ENCODE measurements at places on chromosomes 11 and 22. TPM values are rescaled to one million over a fixed set of nuclear protein-coding genes. Genes with fewer than 3 reads are reported as not detected.

DNA sequence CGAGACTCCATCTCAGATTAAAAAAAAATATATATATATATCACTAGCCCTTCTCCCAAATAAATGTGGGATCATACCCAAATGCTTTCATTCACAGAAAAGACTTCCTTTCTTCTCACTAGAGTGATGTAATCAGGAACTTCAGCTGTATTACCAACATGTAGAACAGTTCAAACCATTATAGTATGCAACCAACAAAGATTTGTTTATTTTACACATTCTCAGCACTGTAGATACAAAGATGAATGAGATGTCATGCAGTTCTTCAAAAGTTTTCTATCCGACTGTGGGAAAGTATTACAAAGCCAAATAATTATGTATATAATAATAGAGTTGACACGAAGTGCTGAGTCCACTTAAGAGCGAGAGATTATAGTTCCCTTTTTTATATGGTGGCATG, 22.2 kb upstream of the ZNF143 start:
- H3K36me3 ChIP-seq: peaks cover 3% of the 10 kb centered on the region
- DNase-seq: no peak
- H3K4me3 ChIP-seq: no peak overlapping the region
- H3K27me3 ChIP-seq: no peaks in the 10 kb centered on the region
- no peaks in the 10 kb centered on the region for H3K4me1 ChIP-seq

Gene HBE1
- total RNA-seq: not detected

DNA sequence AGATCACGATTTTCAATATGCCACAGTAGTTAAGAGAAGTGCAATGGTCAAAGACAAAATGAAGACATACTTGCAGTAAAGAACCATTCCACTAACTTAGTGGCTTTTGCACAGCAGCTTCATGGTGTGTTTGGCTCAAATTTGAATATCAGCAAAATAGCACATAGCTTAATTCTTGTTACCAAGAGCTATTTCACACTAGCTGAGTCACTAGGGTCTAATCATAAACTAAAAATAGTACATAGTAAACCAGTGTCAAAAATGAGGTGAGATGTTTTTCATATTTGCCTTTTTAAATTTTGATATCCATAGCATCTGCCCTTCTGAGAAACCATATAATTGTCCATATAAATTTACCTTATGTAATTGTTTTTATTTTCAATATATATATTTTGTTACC, 325.0 kb upstream of the LUZP2 start:
- no peak for DNase-seq
- H3K27me3 ChIP-seq: no peaks in the 10 kb centered on the region
- H3K4me1 ChIP-seq: no peaks in the 10 kb centered on the region
- H3K4me3 ChIP-seq: no peak overlapping the region
- H3K36me3 ChIP-seq: no peaks in the 10 kb centered on the region

DNA sequence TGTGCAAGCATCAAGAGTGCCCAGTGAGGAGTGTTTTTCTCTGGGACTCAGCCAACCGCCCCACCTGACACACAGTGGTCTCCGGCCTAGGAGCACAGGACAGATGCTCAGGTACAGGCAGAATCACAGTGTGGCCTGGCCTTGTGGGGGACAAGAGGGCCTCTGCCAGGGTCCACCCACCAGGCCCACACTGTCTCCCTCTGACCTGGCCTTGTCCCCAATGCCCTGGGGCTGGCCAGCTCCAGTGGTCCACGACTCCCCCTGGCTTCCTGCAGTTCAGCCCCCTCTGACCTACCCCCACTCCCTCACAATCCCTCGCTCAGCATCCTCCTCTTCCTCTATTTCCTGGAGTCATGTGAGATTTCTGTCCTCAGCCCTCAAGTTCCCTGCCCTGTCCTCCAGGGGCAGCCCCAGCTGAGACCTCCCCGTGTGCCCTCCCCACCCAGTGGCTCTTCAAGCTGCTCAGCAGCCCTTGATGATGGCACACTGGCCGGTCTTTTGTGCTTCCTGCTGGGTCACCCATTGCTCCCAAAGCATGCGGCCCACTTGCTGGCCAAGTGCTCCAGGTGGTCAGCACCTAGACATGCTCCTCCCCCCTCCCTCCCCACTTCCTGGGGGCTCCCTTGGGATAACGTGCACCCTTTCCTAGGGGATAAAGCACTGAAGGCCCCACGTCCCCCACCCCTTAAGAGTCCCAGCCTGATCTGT, 1.7 kb downstream of the TSSK2 start:
- H3K4me3 ChIP-seq: no peak overlapping the region
- H3K36me3 ChIP-seq: peaks cover 4% of the 10 kb centered on the region
- peaks cover 22% of the 10 kb centered on the region for H3K4me1 ChIP-seq
- no peaks in the 10 kb centered on the region for H3K27me3 ChIP-seq
- H3K27ac ChIP-seq: no peak overlapping the region

Gene TSPAN18
- total RNA-seq: 12.8 TPM

DNA sequence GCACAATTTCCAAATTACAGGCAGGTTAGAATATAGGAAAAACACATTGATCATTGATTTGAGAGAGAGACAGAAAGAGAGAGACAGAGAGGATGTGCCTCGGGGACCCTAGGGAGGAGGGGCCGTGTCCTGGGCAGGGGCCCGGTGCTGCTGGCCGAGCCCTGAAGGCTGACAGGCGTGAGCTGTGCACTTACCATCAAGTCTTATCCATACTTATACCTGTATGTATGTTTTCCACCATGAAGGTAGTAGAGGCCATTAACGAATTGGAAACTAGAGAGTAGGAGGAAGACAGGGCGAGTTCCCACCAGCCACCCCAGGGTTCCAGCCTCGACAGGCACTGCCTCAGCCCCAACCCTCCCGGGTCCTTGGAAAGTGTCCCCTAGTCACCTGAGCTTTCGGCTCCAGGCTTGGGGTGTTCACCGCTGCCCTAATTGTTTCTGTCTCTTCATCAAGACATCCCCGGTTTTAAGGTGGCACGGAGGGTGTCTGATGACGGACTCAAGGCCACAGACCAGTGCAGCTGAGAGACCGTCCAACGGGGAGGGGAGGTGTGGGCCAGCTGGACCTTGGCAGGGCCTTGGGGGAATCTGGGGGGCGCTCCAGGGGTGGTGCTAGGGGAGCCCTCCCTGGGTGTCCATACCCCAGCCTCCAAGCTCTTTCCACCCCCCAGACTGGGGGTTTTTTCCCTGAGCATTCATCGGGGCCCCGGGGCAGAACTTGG, 431.3 kb downstream of the TBC1D22A start:
- no peak overlapping the region for H3K27ac ChIP-seq
- H3K36me3 ChIP-seq: no peaks in the 10 kb centered on the region
- no peaks in the 10 kb centered on the region for H3K27me3 ChIP-seq
- H3K4me3 ChIP-seq: no peak overlapping the region
- no peaks in the 10 kb centered on the region for H3K4me1 ChIP-seq
